ENCODE measurements at places on chromosomes 5 and 9.
A peak's percentile ranks its signal among the peaks of the same experiment; 100 is the strongest.

DNA sequence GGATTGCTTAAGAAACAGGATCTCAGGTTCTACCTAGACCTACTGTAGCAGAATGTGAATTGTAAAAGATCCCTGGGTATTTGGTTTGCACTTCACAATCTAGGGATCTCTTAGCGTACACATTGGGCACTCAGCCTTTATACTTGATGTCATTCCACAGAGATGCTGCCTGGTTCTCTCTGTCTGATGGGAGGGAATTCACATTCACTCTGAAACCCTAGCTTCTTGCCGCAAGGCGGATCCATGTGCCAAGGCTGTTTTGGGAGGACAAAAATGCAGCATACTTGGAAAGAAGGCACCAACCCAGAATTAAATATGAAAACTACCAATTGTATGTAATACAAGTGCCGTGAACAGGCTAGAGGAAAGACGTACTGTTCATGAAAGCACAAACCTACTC is 323.0 kb downstream of the EBF1 start:
- DNase-seq, result no peak

DNA sequence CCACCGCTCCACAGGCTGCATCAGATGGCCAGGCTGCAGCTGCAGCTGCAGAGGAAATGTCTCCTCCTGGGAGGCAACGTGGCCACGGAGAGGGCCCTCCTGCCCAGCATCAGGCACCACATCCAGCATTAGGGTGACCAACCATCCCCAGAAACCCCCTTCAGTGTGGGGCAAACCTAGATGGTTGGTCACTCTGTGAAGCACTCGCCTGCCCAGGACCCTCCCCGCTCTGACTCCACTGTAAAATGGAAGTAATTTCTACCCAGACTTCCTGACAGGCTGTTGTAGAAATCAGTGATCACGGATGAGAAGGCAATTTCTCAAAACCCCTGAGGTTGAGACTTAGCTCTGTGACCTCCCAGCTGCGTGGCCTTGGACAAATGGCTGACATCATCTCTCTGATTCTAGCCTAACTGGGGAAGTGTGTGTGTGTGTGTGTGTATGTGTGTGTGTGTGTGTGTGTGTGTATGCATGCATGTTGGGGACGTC is 31.6 kb downstream of the B4GALT1 start:
- DNase-seq, result no peak

DNA sequence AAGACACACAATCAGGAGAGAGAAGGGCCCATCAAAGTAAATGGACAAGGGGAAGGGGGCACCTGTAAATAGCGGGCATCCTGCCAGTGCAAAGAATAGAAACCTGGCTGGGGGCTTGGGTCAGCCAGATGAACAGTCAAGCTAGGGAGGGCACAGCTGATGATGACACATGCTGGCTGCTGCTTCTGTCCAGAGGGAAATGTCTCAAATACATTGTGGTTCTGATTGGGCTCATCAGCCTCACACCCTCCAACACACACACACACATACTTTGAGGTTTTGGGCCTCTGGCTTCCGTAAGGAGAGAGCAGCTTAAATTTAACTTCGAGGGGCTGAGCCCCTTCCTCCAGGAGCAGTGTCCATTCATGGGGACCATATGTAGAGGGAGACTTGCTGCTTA is 27.6 kb upstream of the SPATA31E1 start:
- no peak for DNase-seq

DNA sequence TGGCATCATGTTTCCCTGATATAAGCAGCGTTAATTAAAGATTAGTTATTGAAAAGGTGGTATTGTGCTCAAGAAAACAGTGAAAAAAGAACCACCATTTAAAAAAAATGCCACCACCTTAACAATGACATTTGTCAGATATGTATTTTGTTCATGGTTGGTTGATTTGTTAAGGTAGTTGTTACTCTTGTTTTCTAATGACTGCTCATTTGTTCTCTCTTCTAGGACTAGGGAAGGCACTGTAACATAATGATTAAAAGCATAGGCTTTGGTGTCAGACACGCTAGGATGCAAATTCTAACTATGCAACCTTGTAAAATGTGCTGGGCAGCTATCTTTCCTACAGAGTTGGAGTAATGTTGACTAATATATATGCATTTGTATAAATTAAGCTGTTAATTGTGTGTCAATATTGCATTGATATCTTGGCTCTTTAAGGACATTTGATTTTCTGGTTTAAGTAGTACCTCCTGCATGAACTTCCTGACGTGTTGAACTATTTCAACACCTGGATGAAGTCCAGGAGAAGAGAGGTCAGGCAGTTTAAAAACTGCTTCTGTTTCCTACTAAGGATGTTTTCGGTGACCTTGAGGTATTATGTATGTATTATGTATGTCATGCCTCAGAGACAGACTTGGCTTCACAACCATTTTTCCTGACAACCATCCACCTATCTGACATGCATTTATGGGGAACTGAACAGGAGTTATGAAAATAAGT is 77.8 kb downstream of the MUSK start:
- DNase-seq, result no peak

DNA sequence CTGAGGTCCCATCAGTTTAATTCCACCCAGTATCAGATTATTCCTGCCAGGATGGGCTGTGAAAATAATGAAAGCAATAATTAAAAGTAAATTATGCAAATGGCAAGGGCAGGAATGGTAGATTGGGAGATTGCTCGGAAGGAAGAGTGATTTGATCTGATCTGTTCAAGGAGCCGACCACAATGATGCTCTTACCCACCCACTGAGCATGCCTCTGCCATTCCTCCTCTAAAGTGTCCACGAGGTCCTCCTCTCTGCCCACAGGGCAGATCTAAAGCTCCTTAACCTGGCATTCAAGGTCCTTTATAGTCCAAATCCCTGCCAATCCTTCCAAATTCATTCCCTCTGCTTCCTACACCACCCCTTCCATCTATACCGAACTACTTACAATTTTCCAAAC is 147.8 kb downstream of the TTLL11 start:
- DNase-seq, result no peak

GRCh38 chr9:77015327-77016048 is 4.0 kb upstream of the FOXB2 start:
- DNase-seq, result no peak

DNA sequence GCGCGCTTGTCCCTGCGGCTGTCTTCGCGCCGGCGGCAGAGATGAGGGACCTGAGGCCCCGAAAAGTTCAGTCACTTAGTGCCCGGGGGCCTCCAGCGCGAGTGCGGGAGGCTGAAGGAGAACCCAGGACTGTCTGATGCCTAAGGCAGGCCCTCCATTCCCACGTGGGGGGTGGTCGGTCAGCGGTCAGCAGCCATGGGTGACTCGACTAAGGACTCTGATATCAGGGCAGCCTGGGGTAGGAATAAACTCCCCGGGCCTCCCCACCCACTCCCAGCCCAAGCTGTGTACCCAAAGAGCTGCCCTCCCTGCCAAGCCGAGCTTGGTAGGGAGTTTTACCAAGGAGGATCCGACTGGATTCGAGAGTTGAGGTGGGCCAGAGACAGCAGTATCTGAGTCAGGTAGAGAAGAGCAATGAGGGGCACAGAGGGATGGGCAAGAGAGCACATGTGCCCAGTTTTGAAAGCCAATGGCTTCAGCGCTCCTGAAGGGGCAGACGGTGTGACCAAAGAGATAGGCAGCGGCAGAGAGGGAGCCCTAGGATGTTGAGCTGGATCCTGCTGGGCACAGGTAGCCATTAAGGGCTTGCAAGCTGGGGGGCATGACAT is 787 bp downstream of the FGFR4 start:
- no peak for DNase-seq

DNA sequence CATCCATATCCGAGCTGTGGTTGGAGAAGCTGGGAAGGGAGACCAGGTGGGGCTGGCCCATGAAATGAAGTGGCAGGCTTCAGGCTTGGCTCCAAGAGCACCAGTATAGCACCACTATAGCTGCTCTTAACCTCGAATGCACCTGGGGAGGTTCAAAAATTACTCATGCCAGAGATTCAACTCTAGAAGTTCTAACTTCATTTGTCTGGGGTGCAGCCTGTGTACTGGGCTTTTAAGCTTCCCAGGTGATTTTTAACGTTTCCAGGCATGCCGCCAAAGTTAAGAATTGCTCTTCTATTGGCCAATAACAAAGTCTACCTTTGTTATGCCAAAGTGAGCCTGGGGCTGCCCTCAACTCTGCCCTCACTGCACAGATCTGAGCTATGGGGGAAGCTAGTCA is 458 bp downstream of the PRSS3 start:
- no peak for DNase-seq

GRCh38 chr5:15393146-15393545 is 106.8 kb upstream of the FBXL7 start:
- no peak for DNase-seq

- no peak for DNase-seq
Measured at GRCh38 chr9:135341612-135342169, 137.9 kb upstream of the PPP1R26 start.

DNA sequence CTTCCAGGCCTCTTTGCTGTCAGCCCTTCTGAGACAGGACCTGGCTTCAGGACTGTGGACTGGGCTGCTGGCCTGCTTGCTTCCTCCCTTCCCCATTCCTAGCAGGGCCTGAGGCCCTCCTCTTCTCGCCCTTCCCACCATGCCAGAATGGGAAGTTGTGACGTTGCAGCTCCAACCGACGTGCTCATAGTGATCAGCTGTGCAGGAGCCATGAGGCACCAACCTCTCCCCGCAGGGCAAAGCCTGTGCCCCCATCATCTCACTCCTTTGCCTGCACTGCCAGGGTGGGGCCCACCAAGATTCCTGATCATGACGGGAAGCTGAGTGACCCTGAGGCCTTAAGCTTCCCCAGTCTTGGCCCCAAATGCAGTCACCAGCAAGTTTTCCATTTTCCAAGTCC is 45.1 kb upstream of the GARNL3 start:
- no peak for DNase-seq

DNA sequence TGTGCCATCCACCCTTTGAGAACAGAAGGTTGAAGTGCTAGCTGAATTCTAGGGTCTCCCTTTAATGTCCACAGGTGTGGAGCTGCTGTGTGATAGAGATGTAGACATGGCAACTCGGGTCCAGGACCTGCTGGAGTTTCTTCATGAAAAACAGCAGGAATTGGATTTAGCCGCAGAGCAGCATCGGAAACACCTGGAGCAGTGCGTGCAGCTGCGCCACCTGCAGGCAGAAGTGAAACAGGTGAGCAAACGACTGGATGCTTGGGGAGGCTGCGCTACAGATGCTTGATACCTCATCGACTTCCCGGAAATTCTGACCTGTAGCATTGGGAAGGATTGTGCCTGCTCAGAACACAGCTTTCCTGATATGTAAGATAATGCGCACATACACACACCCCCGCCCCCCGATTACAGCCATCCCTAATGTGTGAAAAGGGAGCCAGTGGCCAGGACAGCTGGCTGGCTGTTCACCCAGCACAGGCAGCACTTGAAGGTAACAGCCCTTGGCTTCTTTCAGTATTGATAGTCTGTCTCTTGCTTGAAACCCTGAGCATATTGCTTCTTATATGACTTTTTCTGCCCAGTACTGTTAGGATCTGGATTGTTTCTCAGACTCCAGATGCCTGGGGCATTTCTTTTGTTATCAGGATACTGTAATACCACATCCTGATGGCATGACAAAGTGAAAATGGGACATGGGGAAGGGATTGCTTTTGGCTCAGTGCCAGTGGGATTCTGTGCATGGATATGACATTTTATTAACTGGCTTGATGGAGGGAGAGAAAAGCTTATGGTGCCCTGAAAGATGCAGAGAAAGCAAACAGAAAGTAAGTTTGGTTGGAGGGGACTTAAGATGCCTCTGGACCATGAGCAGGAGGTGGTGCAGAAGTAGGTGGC is 216.8 kb upstream of the OTULINL start:
- no peak for DNase-seq

GRCh38 chr5:124665035-124665434 is 81.4 kb downstream of the ZNF608 start:
- no peak for DNase-seq

GRCh38 chr5:114360816-114361723 is 800 bp upstream of the KCNN2 start:
- peak; percentile 1 for DNase-seq

DNA sequence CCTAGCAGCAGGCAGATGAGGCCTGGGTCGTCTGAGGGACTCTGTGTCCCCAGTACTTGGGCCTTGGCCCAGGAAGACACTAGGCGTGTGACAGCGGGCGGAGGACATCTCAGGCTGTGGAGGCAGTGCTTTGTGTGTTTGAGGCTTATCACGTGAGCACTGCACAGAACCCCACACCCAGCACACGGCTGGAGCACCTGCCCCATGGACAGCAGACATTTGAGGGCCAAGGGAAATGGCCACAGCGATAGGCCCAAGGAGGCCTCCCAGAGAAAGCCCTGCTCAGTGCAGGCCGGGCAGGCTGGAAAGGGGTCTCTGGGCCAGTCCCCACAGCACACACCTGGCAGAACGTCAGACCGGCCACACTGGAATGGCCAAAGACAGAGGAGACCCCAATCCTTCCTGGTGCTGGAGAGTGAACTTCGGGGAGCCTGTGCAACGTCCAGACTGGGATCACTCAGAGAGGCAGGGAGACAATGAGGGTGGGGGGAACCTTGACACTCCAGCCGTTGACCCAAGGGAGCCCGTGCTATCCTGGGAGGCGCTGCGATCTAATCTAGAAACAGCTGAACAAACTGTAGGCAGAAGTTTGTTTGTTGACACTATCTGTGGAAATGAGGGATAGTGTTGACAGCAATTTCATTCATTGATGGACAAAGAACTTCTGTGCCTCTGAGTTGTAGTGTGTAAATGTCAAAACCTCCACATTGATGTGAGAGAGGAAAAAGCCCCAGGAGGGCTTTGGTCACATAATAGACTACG is 19.6 kb upstream of the FLT4 start:
- DNase-seq, result no peak

- no peak for DNase-seq
Measured at GRCh38 chr5:133996683-133997252, 8.0 kb downstream of the VDAC1 start.

GRCh38 chr9:134666831-134667230 is 25.2 kb downstream of the COL5A1 start:
- DNase-seq, result no peak

GRCh38 chr5:143494162-143494561 is 90.7 kb upstream of the NR3C1 start:
- DNase-seq, result no peak

DNA sequence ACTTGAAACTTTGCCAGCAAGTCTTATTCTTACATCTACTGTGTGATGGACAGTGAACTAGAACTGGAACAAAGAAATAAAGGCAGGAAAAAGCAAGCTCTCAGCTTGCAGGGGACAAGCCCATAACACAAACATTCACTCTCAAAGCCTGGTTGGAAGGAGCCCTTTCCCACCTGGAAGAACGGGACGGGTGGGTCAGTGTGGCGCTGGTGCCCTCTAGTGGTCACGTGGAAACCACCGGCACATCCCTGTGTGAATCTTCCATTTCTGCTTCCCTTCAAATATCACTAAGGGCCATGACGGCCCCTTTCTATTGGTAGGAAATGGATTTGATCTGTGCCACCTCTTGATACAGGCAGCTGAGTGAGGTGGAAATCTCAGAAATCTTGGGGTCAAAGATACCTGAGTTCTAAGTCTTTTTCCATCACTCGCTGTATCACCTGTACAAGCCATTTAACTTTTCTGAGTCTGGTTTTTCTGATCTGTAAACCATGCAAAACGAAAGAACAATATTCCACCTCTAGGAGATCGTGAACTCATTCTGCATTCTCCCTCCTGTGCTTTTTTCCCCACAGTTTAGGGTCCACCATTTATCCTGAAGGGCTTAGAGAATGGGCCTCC is 211.6 kb downstream of the MSX2 start:
- DNase-seq, result no peak
